ENCODE measurements at places on chromosomes 12 and 14.

GRCh38 chr14:89455412-89455811 lies 38.4 kb upstream of the FOXN3 start:
- no peak for DNase-seq

DNA sequence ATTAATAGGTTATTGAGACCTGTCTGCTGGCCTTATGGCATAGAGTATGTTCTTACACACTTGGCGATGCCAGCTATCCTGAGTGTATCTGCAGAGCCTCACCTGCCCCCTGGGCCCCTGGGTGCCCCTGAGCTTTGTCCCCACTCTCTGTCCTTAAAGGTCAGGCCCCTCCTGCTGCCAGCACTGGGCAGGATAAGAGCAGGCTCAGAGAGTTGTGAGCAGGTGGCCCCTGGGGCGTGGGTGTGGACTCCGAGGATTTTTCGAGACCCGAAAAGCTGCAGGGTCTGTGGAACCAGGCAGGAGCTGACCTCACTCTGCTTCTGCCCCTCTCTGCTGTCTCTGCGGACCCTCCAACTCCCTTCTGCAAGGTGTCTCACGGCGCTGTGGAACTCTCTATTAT lies 8.2 kb downstream of the HIP1R start:
- DNase-seq: no peak

- DNase-seq: no peak
Observed at GRCh38 chr12:65637150-65637549, 187.1 kb upstream of the HMGA2 start.

DNA sequence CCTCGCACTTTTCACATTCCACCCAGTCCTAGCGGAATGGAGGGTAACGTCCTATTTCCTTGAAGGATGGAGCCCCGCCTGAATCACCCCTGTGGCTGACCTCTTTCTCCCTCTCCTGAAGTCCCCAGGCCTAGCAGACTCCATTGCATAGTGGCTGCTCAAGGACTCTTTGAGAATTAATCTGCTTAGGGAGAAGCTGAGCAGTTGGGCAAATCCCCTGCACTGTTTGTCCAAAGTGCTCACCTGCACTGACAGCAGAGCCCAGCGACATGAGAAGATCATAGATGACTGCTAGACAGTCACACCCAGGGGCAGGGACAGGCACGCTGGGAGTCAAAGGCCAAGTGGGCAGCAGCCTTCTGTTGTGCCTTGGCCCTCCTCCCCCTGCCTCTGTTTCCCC lies 37.7 kb upstream of the DICER1 start:
- no peak for DNase-seq

- no peak for DNase-seq
Observed at GRCh38 chr12:18549598-18549997, 188.2 kb downstream of the PLCZ1 start.

GRCh38 chr12:8779281-8779680 lies 43.1 kb upstream of the A2ML1 start:
- DNase-seq: no peak

DNA sequence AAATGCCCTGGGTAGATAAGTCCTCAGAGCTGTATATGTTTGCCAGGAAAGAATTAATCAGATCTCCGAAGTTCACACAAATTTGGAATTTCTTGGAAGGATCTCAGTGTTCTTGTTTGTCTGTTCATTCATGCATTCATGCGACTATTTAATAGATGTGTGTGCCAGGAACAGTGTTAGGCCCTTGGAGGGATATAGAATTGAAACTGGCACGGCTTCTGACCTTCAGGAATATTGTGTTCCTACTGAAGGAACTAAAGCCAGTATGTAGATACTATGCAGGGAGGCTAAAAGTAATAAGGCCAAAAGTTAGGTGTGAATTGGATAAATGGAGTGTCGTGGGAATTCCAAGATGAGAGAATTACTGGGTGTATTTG lies 166.0 kb upstream of the NOS1 start:
- DNase-seq: no peak

DNA sequence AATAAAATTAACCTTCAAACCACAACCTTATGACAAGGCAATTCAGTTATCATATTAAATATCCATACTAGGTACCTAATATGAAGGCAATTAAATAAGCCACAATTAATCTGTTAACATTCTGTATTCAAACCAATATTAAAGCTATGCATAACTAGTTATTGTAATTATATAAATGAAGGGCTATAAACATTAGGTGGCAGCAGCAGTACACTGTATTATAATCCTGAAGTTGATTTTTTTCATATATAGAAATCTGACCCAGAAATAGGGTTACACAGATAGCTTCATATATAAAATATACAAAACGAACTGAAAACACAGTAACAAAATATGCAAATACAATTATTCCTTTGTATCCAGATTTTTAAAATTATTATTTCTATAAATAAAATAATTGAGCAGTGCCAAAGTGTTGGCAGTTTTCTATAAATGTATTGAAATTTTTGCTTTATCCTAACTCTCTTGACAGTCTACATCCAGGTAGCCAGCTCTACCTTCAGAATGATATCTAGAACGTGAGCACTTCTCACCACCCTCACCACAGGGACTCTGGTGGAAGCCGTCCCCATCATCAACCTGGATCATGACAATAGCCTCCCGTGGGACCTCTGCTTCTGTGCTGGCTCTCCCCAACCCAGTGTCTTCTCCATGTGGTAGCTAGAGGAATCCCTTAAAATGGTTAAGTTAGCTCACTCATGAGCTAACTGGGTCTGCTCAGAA lies 136.2 kb downstream of the MED13L start:
- no peak for DNase-seq

DNA sequence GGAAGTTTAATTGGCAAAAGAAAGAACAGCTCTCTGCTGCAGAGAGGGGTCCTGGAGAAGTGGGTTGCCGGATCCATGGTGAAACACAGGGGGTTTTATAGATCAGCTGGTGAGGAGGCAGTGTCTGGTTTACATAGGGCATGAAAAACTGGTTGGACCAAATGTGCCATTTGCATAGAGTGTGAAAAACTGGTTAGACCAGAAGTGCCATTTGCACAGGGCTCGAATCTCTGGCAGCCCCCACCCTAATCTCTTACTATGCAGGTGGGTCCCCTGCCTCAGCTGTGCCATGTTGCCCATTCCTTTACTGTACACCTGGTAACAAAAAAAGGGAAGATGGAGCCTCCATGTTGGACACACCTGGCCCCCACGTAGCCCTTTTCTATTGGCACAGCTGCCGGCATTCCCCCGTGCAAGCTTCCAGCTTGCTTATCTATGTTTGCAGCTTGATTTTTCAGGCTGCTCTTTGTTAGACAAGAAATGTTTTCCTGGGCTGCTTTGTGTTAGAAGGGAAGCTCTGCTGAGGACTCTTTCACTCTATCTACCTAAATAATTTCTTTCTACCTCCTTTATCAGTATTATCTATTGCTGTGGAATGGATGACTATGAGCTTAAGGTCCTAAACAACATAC lies 61.1 kb upstream of the TMEM132D start:
- no peak for DNase-seq

DNA sequence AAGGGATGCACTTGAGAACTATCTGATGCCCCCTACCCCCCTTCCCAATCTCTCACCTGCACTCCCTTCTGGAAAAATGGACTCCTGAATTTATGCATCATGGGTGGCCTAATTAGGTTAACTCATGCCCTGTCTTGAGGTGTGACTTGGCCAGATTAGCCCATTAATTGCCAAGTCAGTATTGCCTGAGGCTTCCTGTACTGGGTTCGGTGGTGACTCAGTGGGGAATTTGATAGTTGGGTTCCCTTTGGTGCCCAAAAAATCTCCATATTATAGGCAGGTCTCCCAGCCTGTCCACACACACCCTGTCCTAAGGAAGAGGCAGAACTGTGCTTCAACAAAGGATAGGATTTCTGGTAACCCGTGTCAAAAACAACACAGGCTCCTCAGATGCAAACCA lies 146.1 kb downstream of the CHST11 start:
- no peak for DNase-seq

- no peak for DNase-seq
Observed at GRCh38 chr12:96136161-96136560, 58.0 kb upstream of the ELK3 start.

DNA sequence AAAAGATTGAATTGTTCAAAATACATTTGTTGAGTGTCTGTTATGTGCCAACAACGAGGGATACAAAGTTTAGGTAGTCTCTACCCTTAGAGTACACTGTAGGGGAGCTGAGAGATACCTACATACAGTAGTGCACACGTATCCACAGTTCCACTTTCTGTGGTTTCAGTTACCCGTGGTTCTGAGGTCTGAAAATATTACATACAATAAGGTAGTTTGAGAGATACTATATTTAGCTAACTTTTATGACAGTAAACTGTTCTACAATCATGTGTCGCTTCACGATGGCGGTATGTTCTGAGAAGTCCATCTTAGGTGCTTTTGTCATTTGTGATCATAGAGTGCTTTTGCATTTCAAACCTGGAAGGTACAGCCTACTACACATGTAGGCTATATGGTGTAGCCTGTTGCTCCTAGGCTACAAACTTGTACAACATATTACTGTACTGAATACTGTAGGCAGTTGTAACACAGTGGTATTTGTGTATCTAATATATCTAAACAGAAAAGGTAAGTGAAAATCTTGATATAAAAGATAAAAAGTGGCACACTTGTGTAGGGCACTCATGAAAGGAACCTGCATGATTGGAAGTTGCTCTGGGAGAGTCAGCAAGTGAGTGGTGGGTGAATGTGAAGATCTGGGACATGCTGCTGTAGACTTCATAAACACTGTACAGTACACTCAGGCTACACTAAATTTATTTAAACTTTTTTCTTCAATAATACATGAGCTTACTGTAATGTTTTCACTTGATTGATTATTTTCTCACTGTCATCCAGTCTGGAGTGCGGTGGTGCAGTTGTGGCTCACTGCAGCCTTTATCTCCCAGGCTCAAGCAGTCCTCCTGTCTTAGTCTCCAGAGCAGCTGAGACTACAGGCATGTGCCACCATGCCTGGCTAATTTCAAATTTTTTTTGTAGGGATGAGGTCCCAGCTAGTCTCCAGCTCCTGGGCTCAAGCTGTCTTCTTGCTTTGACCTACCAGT lies 4.0 kb downstream of the CPSF6 start:
- DNase-seq: no peak

- no peak for DNase-seq
Observed at GRCh38 chr14:31898838-31899528, 178.1 kb upstream of the ARHGAP5 start.

DNA sequence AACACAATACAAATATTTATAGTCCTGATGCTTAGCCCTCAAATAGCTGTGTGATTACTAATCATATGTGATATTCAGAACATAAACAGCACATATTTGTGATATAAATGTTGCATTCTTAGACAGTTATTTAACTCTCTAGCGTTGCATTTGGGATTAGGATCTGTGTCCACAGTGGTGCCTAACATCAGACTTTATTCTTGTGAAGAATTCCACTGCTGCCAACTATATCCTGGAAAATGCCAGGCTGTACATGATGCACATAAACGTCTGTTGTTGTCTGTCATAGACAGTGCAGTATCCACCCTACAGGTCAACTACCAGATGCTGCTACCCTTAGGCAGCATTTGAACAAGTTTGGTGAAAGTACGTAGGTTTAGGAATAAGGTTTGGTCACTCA lies 39.0 kb downstream of the SLC38A4 start:
- no peak for DNase-seq

GRCh38 chr12:13183620-13184019 lies 12.9 kb upstream of the EMP1 start:
- DNase-seq: no peak

GRCh38 chr14:36313898-36314297 lies 6.5 kb downstream of the MBIP start:
- DNase-seq: no peak

DNA sequence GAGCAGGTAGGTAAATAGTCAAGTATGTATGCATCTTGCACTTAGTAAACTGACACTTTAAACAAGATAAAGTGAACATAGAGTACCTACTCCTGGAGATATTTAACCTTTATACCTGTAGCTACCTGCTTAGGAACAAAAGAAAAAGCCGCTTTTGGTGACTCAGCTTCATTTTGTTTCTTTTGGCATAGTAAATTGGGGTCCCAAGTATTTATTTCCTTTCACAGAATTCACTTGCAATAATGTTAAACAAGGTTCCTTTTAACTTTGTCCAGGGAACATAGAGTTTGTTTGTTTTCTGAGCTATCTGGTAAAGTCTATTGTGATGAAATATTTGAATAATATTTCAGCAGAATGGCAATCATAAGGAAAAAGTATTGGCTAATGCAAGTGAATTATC lies 20.0 kb downstream of the SLCO1B3 start:
- DNase-seq: no peak

DNA sequence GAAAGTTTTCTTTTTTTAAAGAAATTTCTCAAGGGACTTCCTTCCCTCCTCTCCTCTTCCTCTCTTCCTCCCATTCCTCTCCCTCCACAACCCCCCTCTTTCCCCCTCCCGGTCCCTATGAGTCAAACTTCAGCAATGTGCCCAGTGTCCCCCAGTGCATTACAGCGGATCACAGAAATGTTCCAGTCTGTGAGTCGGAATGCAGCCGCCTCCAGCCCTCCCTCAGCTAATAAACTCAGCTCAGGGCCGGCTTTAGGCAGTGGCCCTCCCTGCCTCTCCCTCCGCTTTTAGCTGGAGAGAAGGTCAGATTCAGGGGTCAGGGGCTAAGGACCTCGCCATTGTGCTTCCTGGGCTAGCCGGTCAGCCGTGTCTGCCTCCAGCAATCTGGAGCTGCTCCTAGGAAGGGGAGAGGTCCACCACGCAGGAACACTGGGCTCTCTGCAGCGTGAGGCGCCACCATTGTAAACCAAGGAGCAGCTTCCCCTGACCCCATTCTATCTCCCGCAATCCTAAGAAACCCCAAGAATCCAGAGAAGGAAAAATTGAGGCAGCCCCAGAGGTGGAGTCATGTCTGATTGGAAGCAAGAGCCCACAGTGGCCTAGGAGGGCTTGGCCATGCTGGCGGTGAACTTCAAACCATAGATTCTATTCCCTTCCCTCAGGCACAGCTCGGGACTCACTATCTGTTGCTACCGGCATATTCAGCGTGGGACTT lies 1.1 kb upstream of the HDAC7 start:
- DNase-seq: no peak

DNA sequence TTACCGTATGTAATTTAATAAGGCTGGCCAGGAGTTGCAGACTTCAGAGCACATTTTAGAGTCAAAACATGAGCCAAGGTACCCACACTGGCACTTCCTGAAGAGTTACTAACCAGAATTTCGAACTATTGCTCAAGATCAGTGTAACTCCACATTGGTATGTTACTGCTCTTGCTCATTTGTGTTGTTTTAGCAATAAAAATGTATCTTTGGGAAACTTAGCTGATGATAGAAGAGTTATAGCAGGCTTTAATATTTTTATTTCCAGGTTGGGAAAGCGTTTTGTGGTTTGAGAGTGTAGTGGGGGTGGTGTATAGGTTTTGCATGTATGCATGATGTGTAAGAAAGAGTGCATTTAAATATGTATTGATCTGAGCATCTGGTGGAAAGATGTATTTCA lies 96.6 kb downstream of the SCN8A start:
- DNase-seq: no peak

Data from activated B cell treated with CpG ODN at 0.5 μM for 24 hours (primary cell).